WTC11 (cell line): ENCODE measurements at places on chromosomes 5 and 9.
A peak's percentile ranks its signal among the peaks of the same experiment; 100 is the strongest.

- no peak for DNase-seq
These were observed 76.1 kb downstream of the OR2K2 start for GRCh38 chr9:111253742-111254437.

- DNase-seq, result no peak
These were observed 87.9 kb downstream of the NUDT12 start for GRCh38 chr5:103474677-103475076.

GRCh38 chr5:1985781-1986180 lies 103.1 kb upstream of the IRX4 start:
- DNase-seq, result no peak

DNA sequence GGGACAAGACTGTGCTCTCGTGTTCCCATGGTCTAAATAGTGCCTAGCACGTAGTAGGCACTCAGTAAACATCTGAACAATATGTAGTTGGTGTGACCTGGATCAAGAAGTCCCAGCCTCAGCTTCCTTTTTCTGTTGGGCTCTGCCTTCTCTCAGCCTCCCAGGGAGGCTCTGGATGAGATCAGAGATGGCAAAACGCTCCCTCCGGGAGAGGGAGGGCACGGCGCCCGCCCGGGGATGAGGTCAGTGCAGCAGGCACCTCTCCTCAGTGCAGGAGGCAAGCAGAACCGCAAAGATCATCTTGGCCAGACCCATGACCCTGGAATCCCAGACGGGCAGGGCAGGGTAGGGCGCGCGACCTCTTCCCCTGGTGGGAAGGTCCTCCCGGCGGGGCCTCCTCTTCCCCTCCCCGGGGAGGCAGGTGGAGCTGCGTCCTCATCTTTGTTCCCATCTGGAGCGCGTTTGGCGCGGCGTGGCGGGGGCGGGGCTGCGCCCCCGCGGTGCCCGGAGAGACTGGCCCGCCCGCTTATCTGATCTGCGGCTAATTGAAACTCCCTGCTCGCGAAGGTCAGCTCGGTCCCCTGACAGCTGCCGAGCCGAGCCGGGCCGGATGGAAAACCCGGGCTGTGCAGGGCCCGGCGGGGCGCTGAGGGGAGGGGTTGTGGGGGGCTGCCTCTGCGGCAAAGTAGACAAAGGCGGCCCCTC lies 60.9 kb downstream of the CXXC5 start:
- peak; percentile 90 for DNase-seq

- peak; percentile 86 for DNase-seq
These were observed 5.3 kb downstream of the ANKS6 start for GRCh38 chr9:98790842-98791607.

DNA sequence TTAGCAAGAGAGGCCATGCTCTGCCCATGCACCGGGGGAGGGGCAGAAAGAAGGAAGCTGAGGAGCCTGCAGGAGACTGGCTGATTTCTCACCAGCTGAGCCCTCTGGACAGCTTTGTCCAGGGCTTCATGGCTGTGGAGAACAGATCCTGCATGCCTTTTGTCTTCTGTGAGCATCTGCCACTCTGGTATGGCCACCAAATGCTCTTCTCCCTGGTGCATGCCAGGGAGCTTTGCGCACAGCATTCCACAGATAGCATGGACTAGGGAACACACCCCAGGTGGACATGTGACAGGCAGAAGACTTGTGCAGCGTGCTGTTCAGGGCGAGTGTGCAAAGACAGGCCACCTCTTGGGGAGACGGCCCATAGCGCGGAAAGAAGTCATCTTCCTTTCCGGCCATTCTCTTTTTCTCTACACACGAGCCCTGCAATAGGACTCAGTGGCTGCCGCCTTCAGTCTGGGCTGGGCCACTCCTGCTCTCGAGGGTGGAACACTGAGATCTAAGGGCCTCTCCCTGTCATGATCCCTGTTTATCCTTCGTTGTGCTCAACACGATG lies 56.7 kb downstream of the GADD45G start:
- DNase-seq, result no peak

DNA sequence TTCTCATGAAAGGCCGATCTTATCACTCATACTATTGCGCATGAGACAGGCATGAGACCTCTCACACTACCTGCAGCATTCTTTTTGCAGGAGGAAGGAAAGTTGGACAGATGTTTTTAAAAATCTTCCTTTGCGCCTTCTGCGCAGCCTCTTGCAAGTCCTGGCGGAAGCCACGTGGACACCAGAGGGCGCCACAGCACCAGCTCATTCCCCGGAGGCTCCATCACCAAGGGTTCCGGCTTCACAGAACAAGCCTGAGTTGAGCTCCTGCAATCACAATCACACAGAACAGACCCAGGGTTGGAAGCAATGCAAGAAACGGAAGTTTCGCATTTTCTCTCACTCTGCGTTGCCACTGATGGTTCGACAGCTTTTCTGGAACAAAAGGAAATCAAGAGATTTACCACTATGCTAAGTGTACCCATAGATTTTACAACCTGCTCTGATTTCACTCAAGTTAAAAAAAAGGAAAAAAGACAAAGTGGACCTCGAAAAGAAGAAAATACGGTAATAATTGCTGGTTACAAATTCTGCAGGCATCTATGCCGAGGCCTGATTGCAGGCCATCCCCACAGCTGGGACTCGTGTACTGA lies 304.7 kb upstream of the MSX2 start:
- DNase-seq, result peak; percentile 96

DNA sequence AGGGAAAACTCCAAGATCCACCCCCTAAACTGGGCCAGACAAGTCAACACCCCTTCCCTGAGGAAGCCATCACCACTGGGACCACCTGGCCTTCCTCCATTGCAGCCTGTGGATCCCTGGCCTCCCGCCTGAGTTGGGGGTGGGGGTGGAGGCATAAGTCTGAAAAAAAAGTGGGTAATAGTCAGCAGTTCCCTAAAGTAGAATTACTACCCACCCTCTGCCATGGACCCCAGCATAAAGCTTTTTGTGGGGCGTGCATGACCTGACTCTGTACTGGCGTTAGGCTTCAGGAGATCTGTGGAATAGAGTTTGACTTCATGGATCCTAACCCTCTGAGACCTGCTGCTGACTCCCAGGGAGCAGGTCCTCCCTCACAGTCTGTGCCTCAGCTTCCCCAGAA lies 2.0 kb upstream of the CXXC5 start:
- no peak for DNase-seq

- no peak for DNase-seq
These were observed 431.6 kb downstream of the SH3GL2 start for GRCh38 chr9:18010492-18010891.

- no peak for DNase-seq
These were observed 60.0 kb upstream of the DHFR start for GRCh38 chr5:80714570-80715298.

- DNase-seq, result no peak
These were observed 9.7 kb upstream of the C9orf152 start for GRCh38 chr9:110217656-110218099.

DNA sequence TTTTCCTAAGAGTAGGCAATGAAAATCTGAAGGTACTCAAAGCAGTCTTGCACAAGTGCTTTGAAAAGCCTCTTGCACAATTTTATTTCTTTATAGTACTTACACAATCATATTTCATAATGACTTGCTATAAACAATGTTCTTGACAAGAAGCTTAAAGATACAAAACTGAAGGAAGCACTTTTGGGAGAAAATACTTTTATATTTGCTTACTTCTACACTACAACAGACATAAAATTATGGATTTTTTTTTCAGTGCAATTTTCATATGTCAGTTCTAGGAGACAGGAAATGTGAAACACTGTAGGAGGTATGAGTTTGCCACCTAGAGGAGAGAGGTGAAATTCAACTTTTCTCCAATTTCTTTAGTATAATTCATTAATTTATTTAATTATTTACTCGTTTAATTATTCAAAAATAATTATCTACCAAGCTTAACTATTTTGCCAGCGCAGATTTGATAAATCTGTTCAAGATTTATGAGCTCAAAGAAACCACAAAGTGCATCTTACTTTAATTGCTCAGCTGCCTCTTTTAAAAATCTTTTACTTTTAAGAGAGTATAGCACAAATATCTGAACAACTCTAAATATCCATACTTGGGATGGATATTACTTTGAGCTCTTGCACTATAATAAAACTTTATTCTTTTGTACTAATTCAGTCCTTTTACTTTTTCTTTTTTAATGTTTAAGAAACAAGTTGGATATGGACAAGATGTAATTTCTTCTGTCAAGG lies 29.0 kb upstream of the CDKN2B start:
- DNase-seq, result no peak

DNA sequence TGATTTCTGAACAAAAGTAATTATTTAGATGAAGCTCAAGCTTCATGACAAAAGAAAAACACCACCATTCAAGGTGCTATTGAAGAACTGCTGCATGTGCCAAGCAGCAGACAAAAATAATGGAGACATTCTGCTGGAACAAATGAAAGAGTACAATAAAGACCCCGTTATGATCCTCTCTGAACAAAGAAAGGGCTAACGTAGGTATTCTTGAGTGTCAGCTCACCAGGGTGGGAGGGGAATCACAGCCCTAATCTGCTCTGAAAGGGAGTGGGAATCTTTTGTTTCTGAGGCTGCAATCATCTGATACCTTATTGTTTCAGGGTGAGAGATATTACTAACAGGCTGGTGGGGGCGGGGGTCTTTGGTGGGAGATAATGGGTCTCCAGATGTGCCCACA lies 15.4 kb downstream of the CEMIP2 start:
- DNase-seq, result no peak
